ENCODE measurements at places on chromosomes 11 and 22.

DNA sequence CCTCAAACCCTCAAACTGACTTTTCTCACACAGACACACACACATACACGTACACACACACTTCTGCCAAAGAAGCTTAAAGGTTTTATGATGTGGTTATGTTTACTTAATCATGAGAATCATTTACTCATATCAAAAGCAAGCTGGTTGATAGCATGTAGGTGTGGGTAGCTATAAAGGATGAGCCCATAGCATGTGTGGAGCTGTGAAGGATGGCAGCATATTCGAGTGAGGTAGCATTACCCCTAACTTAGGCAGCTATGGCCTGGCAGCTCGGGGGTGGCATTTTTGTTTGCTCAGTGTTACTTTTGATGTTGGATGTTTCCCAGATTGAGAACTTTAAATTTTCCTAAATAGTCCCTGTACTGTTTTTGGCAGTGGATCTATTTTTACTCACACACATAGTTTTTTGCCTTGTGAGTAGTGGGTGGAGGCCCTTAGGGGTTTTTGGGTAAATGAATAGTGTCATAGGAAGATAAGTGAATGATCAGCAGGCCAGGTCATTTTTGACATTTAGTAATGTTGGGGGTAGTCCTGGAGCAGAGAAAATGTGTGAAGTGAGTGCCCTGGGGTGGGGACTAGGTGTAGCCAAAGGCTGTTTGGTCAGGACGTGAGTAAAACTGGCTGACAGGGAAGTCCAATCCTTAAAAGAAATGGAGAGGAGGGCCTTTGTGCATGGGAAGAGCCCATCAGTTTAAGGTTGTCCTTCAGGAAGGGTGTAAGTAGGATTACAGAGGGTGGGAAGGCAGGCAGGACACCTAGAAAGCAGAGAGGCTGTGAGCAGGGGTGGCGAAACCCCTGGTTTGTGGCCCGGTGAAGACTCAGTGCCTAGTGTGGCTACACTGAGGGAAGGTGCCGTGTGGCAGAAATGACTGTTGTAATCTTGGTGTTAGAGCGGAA lies 7.1 kb downstream of the YWHAH start:
- peaks cover 21% of the 10 kb centered on the region for H3K36me3 ChIP-seq
- H3K4me3 ChIP-seq: no peak overlapping the region
- peak overlapping the region; percentile 41 for H3K27ac ChIP-seq

DNA sequence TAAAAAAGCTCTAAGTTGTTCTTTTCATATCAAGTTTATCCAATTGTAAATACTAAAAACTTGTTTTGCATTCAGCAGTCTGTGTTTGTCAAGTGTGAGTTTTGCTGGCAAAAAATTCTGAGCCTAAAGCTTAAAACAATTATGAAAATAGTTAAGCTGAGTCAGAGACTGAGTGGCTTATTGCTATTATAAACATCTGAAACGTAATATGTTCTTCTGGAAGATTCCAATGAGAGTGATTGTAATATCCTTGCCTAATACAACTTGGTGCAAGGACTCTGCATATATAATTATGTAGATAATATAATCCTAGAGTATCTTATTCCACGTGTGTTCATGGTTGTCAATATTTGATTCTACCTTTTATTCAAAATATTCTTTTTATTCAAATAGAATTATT lies 14.1 kb upstream of the NUP50 start:
- H3K27ac ChIP-seq: no peak overlapping the region
- peak; percentile 38 for DNase-seq
- H3K4me3 ChIP-seq: no peak overlapping the region
- H3K36me3 ChIP-seq: no peaks in the 10 kb centered on the region

GRCh38 chr11:37509506-37509905 lies 911.5 kb upstream of the RAG2 start:
- H3K4me1 ChIP-seq: peaks cover 4% of the 10 kb centered on the region
- H3K27ac ChIP-seq: no peak overlapping the region
- no peak for DNase-seq
- H3K27me3 ChIP-seq: no peaks in the 10 kb centered on the region

DNA sequence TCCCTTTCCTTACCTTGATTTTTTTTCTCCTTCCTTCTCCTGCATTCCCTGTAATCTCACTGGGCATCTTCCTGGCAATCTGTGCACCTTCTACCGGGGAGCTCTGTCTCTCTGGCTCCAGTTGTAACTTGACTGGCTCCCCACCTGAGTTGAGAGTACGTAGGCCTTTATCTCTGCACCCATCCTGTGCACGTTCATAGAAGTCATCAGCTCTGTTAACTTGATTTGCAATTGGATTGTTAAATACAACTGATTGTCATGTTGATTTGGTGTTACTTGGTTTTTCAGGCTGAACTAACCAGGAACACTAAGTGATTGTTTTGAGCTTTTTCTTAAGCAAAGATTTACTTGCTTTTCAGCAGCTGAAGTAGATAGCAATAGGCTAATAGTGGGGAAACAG lies 11.8 kb downstream of the SWAP70 start:
- H3K4me1 ChIP-seq: peaks cover 3% of the 10 kb centered on the region
- no peak overlapping the region for H3K4me3 ChIP-seq
- H3K36me3 ChIP-seq: peaks cover 9% of the 10 kb centered on the region

DNA sequence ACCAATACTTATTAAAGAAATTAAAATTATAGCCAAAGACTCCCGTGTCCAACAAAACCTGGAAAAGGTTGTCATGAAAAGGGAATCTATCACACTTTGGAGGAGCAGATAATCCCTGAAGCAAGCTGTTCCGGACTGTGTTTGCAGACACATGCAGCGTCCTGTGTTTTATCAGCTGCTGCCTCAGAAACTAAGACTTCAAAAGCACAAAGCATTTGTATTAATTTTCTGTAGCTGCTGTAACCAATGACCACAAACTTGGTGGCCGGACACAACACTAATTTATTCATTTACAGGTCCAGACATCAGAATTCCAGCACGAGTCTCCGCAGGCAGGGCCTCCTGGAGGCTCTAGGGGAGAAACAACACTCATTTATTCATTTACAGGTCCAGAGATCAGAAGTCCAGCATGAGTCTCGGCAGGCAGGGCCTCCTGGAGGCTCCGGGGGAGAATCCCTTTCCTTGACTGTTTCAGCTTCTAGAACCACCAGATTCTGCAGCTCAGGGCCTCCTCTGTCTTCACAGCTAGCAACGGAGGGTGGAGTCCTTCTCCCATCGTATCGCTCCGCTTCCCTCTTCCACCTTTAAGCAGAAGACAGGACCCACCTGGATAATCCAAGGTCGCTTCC lies 465.3 kb downstream of the BRD1 start:
- DNase-seq: no peak
- no peak overlapping the region for H3K4me3 ChIP-seq
- no peaks in the 10 kb centered on the region for H3K36me3 ChIP-seq
- no peaks in the 10 kb centered on the region for H3K27me3 ChIP-seq

DNA sequence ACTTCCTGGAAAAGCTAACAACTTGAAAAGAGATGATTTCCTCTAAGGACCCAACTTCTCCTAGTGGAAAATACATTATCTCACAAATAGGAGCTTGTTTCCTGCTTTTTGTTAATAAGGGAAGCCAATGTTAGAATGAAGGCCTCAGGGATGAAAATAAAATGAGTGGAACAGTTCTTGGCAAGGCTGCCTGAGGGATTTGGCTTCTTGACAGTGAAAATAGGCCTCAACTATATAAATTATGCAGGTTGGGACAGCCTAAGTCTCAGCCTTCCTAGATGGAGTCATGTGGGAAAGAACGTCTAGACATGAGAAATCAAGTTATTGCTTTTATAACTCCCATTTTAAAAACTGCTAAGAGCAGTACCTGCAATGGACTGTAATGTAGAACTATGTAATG lies 92.8 kb upstream of the FIBIN start:
- no peaks in the 10 kb centered on the region for H3K36me3 ChIP-seq
- no peak for DNase-seq
- no peak overlapping the region for H3K4me3 ChIP-seq
- H3K27me3 ChIP-seq: no peaks in the 10 kb centered on the region
- no peak overlapping the region for H3K27ac ChIP-seq

DNA sequence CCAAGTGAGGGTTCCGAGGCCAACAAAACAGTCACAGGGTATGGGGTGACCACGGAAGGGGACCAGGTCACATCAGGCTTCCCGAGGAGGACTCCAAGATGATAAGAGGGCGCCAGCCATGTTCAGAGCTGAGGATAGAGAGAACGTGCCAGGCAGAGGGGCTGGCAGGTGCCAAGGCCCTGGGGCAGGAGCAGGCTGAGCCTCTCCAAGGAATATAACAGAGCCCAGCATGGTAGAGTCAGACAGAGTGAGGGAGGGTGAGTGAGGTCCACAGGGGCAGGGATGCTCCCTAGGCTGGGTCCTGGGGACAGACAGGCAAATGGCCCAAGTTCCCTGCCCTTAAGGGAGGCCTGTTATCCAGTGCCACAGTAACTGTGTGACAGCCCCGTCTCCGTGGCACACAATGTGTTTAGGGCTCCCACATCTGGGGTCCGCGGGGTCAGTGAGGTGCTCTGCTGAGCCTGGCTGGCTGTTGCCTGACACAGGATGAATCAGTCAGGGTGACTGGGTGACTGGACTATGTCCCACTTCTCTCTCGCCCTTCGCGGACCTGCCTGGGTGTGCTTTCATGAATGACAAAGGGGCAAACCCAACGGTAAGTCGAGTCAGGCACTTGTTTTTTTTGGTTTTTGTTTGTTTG lies 105.3 kb downstream of the MPPED1 start:
- H3K36me3 ChIP-seq: no peaks in the 10 kb centered on the region
- no peak overlapping the region for H3K4me3 ChIP-seq
- H3K4me1 ChIP-seq: no peaks in the 10 kb centered on the region

DNA sequence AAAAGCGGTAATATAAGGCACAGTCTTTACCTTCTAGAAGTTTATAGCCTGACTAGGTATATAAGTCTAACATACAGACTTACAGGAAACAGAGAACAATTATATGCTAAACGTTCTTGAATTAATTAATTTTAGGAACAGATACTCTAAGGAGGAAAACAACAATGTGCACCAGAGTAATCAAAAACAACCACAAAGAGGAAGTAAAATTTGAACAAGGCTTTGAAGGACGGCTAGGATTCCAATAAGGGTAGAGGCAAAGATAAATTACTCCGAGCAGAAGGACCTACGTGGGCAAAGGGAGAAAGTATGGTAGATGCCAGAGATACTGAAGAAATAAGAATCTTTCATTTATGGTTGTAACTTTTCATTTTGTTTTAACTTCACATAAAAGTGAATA lies 54.4 kb downstream of the ENTHD1 start:
- no peaks in the 10 kb centered on the region for H3K36me3 ChIP-seq
- no peak for DNase-seq
- H3K4me3 ChIP-seq: no peak overlapping the region
- H3K27me3 ChIP-seq: peaks cover 21% of the 10 kb centered on the region

- no peaks in the 10 kb centered on the region for H3K27me3 ChIP-seq
- no peaks in the 10 kb centered on the region for H3K4me1 ChIP-seq
- peak; percentile 24 for DNase-seq
- peaks cover 89% of the 10 kb centered on the region for H3K36me3 ChIP-seq
- H3K4me3 ChIP-seq: no peak overlapping the region
Observed at GRCh38 chr11:74839971-74840370, 91.3 kb downstream of the RNF169 start.

DNA sequence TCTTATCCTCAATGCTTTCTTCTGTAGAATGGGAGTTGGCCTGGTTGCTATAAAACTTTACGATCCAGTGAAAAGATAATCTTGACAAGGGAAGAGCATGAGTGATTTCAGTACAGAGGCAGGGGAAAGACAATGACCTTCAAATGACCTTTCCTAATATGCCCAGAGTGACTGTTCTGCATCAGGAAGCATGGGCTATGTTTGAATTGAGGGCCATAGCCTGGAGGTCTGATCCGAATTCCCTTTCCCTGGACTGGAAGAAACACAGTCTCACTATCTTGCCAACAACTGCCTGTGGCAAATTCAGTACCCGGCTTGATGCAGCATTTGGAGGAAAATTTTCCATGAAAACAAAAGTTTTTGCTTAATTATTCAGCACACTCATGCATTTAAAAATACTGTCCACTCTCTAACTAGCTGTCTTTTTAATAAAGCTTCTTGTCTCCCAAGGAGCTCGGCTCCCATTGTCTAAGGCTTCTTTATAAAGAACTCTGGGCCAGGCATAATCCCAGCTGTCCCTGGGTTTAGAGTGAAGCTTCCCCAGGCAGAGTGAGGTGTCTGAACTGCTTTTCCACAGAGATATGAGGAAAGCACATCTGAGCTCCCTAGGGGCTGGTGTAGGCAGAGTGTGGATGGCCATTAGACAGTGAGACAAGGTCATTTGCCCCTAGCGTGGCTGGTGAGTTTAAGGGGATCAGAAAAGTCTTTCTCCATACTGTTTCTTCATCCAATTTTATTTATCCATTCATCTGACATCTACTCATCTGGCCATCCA lies 132.7 kb upstream of the CADM1 start:
- H3K27ac ChIP-seq: no peak overlapping the region
- H3K4me1 ChIP-seq: peaks cover 5% of the 10 kb centered on the region
- DNase-seq: no peak

All from mesenchymal stem cell (in vitro differentiated cells and primary cell).